ENCODE measurements at places on chromosomes 16 and 17. TPM values are rescaled to one million over a fixed set of nuclear protein-coding genes. Genes with fewer than 3 reads are reported as not detected.

Gene ZFP90
- total RNA-seq = 22.5 TPM

GRCh38 chr17:53696286-53696685, 126.4 kb upstream of the KIF2B start:
- DNase-seq = no peak

GRCh38 chr17:39635614-39636176, 1.2 kb upstream of the STARD3 start:
- no peak for DNase-seq

DNA sequence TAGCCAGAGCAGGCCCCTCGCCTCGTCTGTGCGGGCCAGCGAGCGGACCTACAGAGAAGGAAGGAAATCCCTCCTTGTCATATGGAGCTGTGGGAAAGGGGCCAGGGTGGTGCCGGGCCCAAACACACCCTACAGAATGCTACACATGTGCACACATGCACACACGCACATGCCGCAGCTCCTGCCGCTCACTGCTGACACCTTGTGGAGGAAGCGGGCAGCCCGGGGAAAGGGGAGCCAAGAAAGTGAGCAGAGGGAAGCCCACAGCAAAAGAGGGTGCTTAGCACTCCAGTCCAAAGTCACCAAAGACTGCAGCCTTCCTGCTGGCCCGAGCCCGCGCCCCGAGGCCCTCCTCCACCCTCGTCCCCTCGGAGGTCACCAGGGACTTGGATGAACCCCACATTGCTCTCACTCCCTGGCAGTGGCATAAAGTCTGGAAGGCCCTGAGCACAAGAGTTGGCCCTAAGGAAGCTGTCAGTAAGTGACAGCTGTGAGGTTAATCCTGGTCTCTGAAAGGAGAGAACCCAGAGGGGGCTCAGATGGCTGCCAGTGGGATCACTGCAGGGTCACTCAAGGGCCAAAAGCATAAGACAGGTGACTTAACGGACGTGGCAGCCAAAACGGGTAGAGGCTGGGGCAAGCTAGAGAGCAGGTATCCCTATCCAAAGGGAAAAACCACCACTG, 68.2 kb downstream of the MYO18A start:
- peak; percentile 83 for DNase-seq

Gene RGS9
- 3.9 TPM for total RNA-seq

GRCh38 chr17:45812102-45812501, 28.0 kb downstream of the CRHR1 start:
- DNase-seq = no peak

Gene MRC2
- 31.4 TPM for total RNA-seq

- DNase-seq = no peak
Observed at GRCh38 chr16:11263737-11264136, 5.4 kb downstream of the TNP2 start.

Gene KRTAP4-9
- total RNA-seq = 13.1 TPM

Gene DPEP3
- total RNA-seq = not detected

DNA sequence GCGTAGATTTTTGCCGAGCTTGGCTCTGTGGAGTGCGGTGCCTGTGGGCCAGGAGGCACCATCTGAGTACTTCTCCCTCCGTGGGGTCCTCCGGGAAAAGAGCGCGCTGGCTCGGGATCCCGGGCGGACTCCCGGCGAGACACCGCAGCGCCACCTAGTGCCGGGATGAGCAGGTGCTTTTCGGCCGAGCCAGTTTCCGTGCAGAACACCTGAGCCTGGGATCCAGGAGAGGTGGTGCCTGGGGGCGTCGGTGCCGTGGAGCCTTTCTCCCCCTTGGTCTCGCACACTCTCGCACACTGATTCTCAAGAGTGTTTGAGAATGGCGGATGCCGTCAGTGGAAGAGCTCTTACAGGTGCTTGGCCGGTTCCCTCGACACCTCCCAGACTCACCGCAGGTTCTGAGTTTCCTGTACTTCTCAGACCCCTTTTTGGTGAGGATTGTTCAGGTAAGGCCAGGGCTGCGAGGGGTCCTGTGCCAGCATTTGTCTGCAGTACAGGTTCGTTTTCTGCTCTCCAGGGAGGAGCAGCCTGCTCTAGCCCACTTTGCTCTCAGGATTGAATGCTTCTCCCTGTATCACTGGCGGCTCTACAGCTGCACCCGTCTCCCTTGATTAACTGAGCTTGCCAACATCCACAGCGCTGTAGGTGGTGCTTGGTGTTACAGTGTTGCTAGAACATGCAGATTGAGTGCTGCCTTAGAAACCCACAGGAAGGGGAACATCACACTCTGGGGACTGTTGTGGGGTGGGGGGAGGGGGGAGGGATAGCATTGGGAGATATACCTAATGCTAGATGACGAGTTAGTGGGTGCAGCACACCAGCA, 23.3 kb downstream of the TBCD start:
- no peak for DNase-seq

DNA sequence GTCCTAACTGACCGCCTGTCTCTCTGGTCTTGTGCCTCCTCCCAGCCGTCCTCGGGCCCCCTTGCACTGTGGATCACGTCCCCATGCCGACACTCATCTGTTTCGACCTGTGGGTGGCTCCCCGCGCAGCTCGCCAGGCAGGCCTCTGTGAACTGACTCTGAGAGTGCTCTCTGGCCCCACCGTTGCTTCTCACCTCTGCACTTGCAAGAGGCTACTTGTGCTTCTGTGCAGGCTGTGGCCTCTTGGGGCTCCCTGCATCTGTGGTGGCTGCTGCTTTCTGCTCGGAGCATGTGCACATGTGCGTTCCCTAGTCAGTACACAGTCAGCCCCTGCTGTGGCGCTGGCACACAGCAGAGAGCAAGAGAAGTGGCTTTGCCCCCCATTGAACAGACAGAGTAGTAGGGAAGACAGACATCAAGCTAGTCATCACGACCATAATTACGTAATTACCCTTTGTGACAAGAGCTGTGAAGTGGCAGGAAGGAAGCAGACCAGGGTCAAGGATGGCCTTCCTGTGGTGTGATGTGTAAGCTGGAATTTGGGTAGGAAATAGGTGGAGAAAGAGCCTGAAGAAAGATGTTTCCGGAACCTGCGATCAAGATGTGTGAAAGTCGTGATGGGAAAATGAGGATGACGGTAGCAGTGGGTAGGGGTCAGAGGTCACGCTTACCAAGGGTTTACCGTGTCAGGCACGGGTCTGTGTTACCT, 256.0 kb upstream of the CACNG5 start:
- DNase-seq = no peak

Data from suprapubic skin (tissue), 4 donors.